Pancreas (tissue), 10 donors: ENCODE measurements at places on chromosomes 2 and 18. TPM values are rescaled to one million over a fixed set of nuclear protein-coding genes. Genes with fewer than 3 reads are reported as not detected.

DNA sequence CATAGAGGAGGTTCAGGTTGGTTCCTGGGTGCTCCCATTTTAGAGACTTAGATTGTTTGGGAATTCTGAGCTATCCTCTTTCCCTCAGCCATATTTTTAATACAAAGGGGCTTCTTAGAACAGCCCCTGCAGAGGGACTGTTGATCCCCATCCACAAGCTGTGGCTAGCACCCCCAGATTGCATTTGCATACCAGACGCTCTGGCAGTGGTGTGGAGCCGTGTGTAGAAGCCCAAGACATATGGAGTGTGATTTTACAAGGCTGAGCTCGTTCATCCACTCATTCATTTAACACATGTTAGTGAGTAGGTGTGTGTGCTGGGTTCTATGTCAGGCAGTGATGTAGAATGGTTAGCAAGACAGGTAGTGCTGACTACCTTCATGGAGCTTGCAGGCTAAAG, 166.7 kb upstream of the BOD1L2 start:
- no peak for DNase-seq

DNA sequence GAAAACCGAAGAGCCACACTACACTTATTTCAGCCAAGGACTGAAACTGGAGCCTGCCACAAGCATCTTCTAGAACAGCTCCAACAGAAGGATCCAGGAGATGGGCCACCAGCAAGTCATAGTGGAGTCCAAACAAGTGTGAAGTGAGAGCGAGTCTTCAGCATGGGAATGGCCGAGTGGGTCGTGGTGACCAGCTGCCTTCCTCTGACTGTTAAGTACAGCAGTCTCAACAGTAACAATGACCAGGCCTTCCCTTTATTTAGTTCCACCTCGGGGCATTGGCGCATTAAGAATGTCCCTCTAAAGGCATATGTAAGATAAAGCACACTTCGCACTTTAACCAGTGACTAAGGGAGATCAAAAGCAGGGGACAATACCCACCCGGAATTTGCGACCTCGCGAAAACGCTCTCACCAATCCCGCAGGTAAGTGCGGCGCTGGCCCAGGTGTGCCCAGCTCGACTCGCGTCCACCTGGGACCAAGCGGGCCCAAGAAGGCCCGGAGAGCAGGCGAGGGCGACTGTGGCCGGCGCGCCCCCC, 1.1 kb downstream of the L3MBTL4 start:
- DNase-seq, result peak; percentile 20

- DNase-seq, result no peak
Measured at GRCh38 chr2:162265666-162266459, 22.6 kb upstream of the FAP start.

GRCh38 chr2:202069170-202070067, 3.6 kb upstream of the KIAA2012 start:
- DNase-seq, result no peak

- no peak for DNase-seq
Measured at GRCh38 chr2:236642584-236643291, 73.1 kb downstream of the ACKR3 start.

DNA sequence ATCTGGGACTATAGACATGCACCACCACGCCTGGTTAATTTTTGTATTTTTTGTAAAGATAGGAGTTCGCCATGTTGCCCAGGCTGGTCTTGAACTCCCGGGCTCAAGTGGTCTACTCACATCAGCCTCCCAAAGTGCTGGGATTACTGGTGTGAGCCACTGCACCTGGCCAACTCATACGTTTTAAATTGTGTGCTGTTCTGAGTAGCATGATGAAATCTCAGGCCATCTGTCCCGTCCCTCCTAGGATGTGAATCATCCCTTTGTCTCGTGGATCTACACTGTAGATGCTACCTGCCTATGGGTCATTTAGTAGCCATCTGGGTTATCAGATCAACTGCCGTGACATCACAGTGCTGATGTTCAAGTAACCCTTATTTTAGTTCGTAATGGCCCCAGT, 38.5 kb upstream of the RMP24 start:
- DNase-seq, result no peak

GRCh38 chr18:26021061-26021754, 69.2 kb downstream of the SS18 start:
- no peak for DNase-seq

GRCh38 chr18:10188971-10189810, 265.2 kb upstream of the APCDD1 start:
- DNase-seq, result no peak

GRCh38 chr2:159546716-159547430, 69.5 kb downstream of the BAZ2B start:
- no peak for DNase-seq

DNA sequence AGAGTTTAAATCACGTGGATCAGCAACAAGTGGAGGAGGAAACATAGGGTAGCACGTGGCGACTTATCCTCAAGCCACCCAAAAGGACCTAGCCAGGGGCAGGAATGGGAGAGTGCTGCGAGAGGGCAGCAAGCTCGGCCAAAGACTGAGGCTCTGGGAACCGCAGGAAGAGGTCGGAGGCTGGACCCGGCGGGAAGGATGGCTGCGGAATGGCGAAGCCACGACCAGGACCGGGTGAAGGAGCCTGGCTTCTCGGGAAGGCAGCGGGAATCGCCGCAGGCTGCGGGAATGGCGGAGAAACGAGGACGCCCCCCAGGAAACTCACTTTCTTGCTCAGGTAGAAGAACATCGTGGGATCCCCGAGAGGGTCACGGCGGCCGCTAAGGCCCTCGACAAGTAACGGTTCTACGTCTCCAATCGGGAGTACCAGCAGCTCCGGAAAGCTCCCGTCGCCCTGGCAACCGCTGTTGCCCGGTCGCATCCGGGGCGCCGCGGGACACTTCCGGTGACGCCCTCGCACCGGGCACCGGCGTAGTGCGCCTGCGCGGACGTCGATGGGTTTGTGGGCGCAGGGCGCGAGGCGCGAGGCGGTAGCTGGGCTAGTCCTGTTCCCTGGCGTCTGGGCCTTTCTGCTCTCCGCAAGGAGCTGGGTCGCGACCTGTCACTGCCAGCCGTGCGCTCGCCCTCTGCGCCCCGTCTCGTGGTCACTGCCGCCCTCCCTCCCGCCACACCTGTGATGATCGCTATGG, at the start of gene WDR35:
TSS of gene WDR35 (minus strand) at position 439 of the 749 bp plus-strand sequence. CDS start at position 349, 90 bp downstream.
- peak; percentile 99 for DNase-seq

GRCh38 chr2:218865999-218866398, 6.4 kb downstream of the WNT6 start:
- DNase-seq, result no peak

GRCh38 chr2:71006955-71007799, 12.5 kb upstream of the TEX261 start:
- no peak for DNase-seq

GRCh38 chr18:77366067-77366719, 116.5 kb downstream of the GALR1 start:
- no peak for DNase-seq

DNA sequence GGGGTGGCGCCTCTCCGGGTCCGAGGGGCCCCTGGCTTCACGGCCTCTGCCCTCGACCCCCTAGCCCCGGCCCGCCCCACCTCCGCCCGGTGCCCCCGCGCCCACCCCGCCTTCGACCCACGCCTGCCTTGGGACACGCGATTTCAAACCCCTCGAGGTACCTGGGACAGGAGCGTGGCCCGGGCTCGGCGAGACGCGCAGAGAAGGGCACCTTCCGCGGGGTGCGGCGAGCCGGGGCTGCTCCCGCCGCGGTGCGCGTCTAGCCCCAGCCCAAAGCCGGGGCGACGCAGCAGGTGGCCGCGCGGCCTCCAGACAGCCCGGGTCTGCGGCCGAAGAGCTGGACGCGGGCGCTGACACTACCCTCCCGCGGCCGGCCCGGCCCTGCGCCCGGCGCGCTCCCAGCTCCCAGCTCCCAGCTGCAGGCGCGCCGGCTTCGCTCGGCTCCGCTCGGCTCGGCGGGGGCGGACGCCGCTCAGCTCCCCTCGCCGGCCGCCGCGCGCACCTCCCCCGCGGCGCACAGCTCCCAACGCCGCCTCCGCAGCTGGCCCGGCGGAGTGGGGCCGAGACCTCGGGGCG, at the start of gene CRACDL:
TSS of gene CRACDL (minus strand) at position 449 of the 576 bp plus-strand sequence. CDS start 89,425 bp downstream, outside the sequence.
- peak; percentile 66 for DNase-seq

DNA sequence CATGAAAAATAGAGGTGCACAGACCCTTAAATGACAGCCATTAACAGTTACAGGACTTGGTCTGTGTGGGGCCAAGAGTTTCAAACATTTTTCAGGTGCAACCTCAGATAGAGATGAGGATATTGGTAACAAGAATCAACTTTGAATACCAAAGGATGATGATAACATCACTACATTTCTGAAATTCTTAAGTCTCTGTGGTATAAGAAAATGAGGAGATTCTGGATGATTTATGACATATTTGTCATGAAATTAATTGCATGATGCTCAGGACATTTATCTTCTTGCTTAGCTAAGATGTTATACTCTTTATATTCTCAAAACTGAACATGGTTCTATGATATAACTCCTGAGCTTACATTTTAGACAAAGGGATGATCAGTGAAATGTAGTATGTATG, 471.8 kb upstream of the CWC22 start:
- DNase-seq, result no peak

DNA sequence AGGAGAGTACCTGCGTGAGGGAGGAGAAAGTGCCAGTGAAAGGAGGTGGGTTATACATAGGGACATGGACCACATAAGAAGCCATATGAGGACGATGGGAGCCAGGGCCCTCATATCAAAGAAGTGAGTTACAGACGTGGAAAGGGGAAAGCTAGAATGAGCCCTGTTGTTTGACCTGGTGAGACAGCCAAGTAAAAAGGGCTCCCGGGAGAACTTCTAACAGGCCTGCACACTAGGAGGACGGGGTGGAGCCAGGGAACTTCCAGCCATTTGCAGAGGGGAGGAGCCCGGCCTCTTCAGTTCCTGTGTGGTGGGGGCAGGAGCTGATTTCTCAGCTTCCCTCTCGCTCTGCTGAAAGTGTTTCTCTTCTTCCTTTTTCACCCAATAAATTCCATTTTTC, 84.1 kb upstream of the SLC66A3 start:
- no peak for DNase-seq

Gene CGREF1
- polyA plus RNA-seq, result 0.49 TPM

Gene HES6
- 11.1 TPM for polyA plus RNA-seq

Gene AP1S3
- 1.9 TPM for polyA plus RNA-seq

Gene AGXT
- 0.08 TPM for polyA plus RNA-seq

Gene STPG4
- polyA plus RNA-seq, result not detected

Gene CHRNG
- polyA plus RNA-seq, result not detected

Gene FOXD4L1
- polyA plus RNA-seq, result 0.19 TPM
